Fibroblast of villous mesenchyme (primary cell): ENCODE measurements at places on chromosomes 6 and 20. TPM values are rescaled to one million over a fixed set of nuclear protein-coding genes. Genes with fewer than 3 reads are reported as not detected.

Gene FRS3
- 1.3 TPM in 2 replicates for total RNA-seq

Gene PPP1R10
- 37.7 and 70.4 TPM in 2 replicates for total RNA-seq

Gene SLC22A2
- total RNA-seq, result under 0.01 TPM in 2 replicates

Gene RFX6
- not detected in 2 replicates for total RNA-seq

Gene FBXO9
- 47.0 and 55.3 TPM in 2 replicates for total RNA-seq

Gene BPI
- not detected in 2 replicates for total RNA-seq

Gene FRK
- 0.32 and 0.43 TPM in 2 replicates for total RNA-seq

Gene KCNB1
- 0.32 TPM in 1 of 2 replicates, not detected in the other for total RNA-seq

Gene STMND1
- under 0.01 TPM in 1 of 2 replicates, not detected in the other for total RNA-seq

Gene HCRTR2
- not detected in 2 replicates for total RNA-seq

Gene ELOVL4
- total RNA-seq, result 5.2 and 9.1 TPM in 2 replicates

Gene PACSIN1
- total RNA-seq, result under 0.01 TPM in 2 replicates

Gene SIRPB2
- not detected in 2 replicates for total RNA-seq

Gene TRIM31
- total RNA-seq, result not detected in 2 replicates

Gene TPD52L1
- 9.7 and 9.9 TPM in 2 replicates for total RNA-seq

Gene ZNF391
- 0.32 and 0.43 TPM in 2 replicates for total RNA-seq

Gene HLA-DRB5
- not detected in 2 replicates for total RNA-seq

Gene LRFN2
- total RNA-seq, result not detected in 2 replicates

Gene TFAP2C
- 13.5 and 18.1 TPM in 2 replicates for total RNA-seq

Gene MAP1LC3A
- 13.4 and 17.1 TPM in 2 replicates for total RNA-seq

Gene C6orf163
- 2.6 and 2.9 TPM in 2 replicates for total RNA-seq

Gene NRSN1
- total RNA-seq, result not detected in 2 replicates

Gene TIAM2
- 7.7 and 8.6 TPM in 2 replicates for total RNA-seq

Gene PACRG
- total RNA-seq, result under 0.01 and 0.97 TPM in 2 replicates

Gene PRR18
- total RNA-seq, result under 0.01 TPM in 1 of 2 replicates, not detected in the other

Gene CCN6
- total RNA-seq, result not detected in 2 replicates

Gene CEP85L
- 13.2 and 16.4 TPM in 2 replicates for total RNA-seq

Gene GSTA2
- not detected in 2 replicates for total RNA-seq

Gene LGSN
- under 0.01 and 0.32 TPM in 2 replicates for total RNA-seq

Gene SH3BGRL2
- 2.6 TPM in 2 replicates for total RNA-seq

Gene CALHM4
- not detected in 2 replicates for total RNA-seq

Gene SEMG1
- total RNA-seq, result not detected in 2 replicates

Gene MCHR2
- total RNA-seq, result not detected in 2 replicates

Gene COL11A2
- under 0.01 and 0.32 TPM in 2 replicates for total RNA-seq

Gene SCUBE3
- 10.0 and 26.8 TPM in 2 replicates for total RNA-seq

Gene CAP2
- total RNA-seq, result 22.2 and 49.7 TPM in 2 replicates

Gene PLN
- total RNA-seq, result 5.2 and 7.4 TPM in 2 replicates
